ENCODE measurements at places on chromosomes 5 and 9.

GRCh38 chr9:70403618-70404025, 10.8 kb downstream of the KLF9 start:
- DNase-seq = peak; percentile 8

DNA sequence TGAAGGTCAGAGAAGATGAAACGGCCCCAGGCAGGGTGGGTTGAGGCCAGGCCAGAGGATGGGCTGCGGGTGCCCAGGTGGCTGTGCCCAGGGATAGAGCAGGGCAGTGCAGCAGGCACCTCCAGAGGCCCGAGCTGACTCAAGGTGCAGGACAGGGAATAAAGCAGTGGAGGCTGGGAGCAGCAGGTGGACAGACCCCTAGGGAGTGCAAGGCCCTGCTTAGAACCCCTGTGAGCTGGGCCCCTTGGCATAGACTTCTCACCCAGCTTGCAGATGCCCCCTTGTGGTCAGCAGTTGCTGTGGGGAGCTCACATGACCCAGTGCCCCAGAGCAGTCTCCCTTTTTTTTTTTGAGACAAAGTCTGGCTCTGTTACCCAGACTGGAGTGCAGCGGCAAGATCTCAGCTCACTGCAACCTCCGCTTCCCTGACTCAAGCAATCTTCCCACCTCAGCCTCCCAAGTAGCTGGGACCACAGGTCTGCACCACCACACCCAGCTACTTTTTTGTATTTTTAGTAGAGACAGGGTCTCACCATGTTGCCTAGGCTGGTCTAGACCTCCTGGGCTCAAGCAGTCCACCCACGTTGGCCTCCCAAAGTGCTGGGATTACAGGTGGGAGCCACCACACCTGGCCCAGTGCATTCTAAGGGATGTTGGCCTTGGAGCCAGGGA, 118.8 kb downstream of the WNK2 start:
- peak; percentile 62 for DNase-seq

- DNase-seq = no peak
Measured at GRCh38 chr5:100890461-100891008, 12.5 kb downstream of the ST8SIA4 start.

DNA sequence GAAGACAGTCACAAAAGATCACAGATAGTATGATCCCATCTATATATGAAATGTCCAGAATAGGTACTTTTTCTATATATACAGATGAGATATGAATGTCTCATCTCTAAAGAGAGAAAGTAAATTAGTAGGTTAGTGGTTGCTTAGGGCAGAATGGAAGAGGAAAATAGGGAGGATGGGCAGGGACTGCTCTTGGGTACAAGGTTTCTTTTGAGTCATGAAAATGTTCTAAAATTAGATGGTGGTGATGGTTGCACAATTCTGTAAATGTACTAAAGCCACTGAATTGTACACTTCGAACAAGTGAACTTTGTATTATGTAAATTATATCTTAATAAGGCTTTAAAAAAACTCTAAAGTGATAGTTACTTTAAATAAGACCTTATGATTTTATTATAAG, 59.6 kb upstream of the GRAMD2B start:
- no peak for DNase-seq

GRCh38 chr5:52579391-52579790, 208.3 kb upstream of the ITGA1 start:
- no peak for DNase-seq

GRCh38 chr5:156120777-156121176, 206.2 kb upstream of the SGCD start:
- DNase-seq = peak; percentile 49

DNA sequence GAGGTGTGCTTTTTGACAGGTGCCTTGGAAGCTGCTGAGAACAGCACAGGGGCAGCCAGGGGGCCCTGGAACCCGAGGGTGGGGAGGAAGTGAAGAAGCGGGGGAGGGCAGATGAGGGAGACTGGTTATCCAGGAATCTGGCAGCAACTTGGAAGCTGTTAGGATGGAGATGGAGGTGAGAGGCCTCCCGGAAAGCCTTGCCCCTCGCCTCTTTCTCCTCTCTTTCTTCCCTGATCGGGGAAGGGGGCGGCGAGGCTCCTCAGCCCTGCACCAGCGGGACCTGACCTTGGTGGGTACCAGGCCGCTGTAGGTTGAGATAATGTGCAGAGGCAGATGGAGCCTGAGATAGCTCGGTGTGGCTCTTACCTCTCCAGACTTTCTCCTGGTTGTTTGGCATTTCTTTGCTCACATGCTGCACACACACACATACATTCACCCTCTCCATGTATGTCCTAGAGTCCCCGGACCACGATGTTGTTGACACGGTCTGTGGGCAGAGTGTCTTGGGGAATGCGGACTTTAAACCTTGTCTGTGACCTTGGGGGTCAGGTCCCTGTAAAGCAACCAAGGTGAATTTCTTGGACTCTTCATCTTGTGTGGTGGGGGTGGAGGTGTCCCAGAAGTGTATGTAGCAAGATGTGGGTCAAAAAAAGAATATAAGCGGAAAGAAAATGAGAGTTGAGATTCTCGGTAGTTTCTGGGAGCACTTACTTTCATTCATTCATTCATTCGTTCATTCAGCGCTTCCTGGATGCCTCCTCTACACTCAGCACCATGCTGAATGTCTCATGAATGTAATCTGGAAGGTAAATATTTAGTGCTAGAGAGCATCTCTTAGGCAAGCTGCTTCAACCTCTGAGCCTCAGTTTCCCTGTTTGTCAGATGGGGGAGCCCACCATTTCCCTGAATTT, 1.6 kb downstream of the WWC1 start:
- DNase-seq = no peak

- DNase-seq = no peak
Measured at GRCh38 chr5:170464280-170465127, 39.3 kb upstream of the KCNIP1 start.
